ENCODE measurements at places on chromosomes 1 and 21. TPM values are rescaled to one million over a fixed set of nuclear protein-coding genes. Genes with fewer than 3 reads are reported as not detected.

PGLYRP4 gene
- total RNA-seq: 0.74 TPM

TMEM79 gene
- total RNA-seq: 4.0 TPM

DEPDC1 gene
- 16.8 TPM for total RNA-seq

LIN28A gene
- total RNA-seq: 0.59 TPM

CDA gene
- not detected for total RNA-seq
